ENCODE measurements at places on chromosomes 6 and 20.

GRCh38 chr6:169231790-169232506 lies 21.7 kb downstream of the THBS2 start:
- no peak for DNase-seq

GRCh38 chr6:788058-788457 lies 95.1 kb upstream of the EXOC2 start:
- DNase-seq: no peak

DNA sequence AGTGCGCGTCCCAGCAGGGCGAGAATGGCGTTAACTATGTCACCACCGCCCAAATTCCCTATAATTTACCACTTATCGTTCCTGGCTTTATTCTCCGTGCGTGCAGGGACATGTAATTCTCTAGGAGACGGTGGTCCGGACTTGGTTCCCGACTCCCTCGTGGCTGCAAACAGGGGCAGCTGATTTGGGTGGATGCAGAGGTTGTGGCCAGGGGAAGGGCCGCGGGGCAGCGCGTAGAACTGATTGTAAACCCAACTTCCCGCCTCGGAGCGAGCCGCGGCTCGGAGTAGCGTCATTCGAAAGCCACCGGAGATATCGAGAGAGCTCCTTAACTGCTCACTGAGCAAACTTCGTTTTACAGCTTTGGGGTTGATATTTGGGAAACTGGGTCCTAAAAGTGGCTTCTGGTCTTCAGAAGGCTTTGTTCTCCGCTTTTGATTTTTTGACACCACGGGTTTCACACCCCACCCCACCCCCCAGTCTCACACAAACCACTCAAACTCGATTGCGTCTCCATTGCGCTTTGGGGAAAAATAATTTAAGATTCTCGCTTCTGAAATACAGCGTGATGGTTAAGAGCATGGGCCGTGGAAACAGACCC lies 17.5 kb upstream of the ZSCAN9 start:
- no peak for DNase-seq

- no peak for DNase-seq
These were observed 496 bp downstream of the TMEM242 start for GRCh38 chr6:157322792-157323254.

DNA sequence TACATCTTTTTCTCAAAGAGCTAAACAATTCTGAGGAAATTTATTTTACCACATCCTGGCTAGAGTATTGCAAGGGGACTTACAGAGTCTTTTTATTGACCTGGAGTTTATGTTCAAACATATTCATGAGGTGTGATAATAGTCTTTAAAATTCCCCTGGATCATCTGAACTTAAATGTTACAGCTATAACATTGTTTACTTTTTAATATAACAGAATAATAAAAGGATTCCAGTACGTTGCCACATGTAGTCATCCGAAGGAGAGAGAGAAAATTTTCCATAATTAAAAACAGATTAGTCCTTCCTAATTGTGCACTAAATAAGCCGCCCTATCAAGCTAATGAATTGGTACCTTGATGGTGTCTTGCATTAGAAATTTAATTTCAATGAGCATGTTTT lies 765.4 kb upstream of the MAP3K7 start:
- no peak for DNase-seq

DNA sequence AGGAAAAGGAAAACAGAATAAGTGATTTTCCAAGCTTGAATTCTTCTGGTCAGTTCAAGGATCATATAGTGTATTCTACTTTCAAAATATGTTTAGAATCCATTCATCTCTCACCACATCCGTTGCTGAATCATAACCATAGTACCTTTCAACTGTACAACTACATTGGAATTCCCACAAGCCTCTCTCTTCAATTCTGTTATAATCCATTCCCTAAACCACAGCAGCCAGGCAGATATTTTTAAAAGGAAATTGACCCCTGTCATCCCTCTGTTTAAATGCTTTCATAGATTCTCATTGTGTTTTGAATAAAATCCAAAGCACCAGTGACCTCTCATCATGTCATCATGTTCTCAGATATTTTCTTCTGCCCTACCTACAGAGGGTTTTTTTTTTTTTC lies 412.7 kb downstream of the GRIK2 start:
- no peak for DNase-seq

DNA sequence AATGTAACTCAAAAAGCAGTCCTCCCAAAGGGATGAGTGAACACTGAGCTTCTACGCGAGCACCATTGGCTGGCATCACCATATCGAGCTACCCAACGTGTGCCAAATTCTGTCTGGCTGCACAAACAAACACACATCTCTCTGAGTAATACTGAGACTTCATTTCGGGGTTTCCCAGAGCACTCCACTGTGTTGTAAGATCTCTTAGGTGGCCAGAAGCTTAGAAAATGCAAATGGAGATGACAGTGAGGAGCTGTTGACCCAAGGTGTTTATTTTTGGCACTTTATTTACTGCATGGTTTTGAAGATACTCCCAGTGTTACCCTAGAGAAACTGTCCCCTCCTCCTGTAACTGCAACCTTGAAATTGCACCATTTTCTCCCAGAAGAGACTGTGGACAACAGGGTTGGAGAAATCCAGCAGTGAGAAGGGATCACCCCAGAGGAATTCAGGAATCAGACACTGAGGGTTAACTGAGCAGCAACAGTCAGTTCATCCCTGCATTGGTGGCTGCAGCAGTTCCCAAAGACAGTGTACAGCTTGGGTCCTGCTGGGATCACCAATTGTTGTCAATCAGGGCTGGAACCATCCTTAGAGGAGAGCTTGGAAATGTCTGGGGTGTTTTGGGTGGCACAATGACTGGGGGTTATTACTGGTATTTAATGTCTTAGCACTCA lies 1.0 kb upstream of the RIPOR2 start:
- no peak for DNase-seq

DNA sequence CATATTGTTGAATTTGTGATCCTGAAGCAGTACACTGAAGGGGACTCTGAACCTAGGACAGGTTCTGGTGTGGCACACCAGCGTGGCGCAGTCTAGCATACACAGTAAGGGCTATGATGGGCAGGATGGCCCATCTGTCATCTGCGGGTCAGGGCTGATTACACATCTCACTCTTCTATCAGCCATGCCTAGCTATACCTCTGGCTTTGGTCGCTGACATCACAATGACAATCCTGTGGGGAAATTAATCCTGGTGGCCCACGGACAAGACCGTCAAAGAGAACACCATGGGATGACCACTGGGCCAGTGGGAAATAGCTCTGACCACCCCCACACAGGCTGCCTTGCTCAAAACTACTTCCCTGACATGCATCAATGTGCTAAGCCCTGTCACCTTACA lies 2.8 kb downstream of the SNHG17 start:
- DNase-seq: no peak
